Fibroblast of the aortic adventitia (primary cell): ENCODE measurements at places on chromosomes 12 and 14. TPM values are rescaled to one million over a fixed set of nuclear protein-coding genes. Genes with fewer than 3 reads are reported as not detected.

GRCh38 chr12:44503329-44503728, 372.8 kb downstream of the NELL2 start:
- DNase-seq, result no peak

GRCh38 chr12:81377771-81378170, 299.9 kb downstream of the ACSS3 start:
- no peak for DNase-seq

DNA sequence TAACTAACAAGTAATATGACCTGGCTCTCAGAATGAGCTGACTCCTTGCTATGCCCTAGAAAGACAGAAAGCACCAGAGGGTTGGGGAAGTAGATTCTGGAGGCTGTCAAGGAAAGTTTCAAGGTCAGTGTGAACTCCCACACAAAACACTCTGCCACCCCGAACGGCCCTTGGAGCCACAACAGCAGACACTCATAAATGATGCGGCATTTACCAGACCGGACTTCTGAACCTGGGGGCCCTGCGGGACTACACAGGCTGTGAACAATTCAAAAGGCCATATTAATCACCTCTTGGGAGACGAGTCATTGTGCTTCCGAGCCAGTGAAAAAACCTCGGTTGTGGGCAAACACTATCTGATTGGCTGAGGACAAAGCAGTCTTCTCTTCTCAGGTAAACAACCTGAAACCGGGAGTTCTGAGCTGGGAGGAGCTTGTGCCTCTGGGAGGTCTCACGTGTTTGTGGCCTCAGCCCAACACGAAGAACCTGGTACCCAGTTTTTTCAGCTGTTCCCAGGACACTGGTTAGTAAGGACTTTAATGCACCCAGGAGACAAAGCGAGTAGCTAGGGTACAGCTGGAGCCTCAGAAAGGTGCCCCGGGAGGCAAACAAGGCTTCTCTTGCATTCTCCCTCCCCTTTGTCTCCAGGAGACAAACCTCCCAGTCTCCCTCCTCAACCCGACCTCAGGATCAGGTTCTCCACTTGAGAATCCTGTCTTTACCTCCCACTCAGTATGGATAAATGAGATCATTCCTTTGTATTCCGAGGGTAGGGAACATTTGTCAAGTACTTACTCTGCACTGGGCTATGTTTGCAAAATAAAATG, 35.3 kb downstream of the VWF start:
- no peak for DNase-seq

- no peak for DNase-seq
These were observed 32.0 kb upstream of the SPPL3 start for GRCh38 chr12:120936197-120936596.

GRCh38 chr14:55142466-55142865, 13.4 kb downstream of the LGALS3 start:
- no peak for DNase-seq

DNA sequence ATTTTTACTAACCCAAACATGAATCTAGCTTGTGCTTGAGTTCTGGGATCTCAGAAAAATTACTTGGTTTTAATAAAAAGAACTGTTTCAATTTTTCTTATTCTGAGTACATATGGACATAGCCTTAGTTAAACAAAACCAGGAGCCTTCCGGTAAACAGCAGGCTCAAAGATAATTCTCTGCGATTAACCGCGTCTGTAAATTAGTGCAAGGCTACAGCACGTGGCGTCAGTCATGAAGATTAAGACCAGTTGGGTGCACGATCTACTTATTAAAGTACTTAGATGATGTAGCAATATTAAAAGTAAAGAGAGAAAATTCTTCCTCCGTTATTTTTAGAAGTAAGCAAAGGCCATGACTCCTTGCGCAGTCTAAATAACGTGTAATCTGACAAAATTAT, 700 bp downstream of the KCNJ8 start:
- peak; percentile 39 for DNase-seq

- DNase-seq, result no peak
These were observed 735 bp downstream of the RNASE6 start for GRCh38 chr14:20781803-20782202.

- DNase-seq, result no peak
These were observed 37.3 kb upstream of the RAP1B start for GRCh38 chr12:68573406-68573805.

GRCh38 chr12:7034464-7034863, 16.2 kb upstream of the LPCAT3 start:
- no peak for DNase-seq

DNA sequence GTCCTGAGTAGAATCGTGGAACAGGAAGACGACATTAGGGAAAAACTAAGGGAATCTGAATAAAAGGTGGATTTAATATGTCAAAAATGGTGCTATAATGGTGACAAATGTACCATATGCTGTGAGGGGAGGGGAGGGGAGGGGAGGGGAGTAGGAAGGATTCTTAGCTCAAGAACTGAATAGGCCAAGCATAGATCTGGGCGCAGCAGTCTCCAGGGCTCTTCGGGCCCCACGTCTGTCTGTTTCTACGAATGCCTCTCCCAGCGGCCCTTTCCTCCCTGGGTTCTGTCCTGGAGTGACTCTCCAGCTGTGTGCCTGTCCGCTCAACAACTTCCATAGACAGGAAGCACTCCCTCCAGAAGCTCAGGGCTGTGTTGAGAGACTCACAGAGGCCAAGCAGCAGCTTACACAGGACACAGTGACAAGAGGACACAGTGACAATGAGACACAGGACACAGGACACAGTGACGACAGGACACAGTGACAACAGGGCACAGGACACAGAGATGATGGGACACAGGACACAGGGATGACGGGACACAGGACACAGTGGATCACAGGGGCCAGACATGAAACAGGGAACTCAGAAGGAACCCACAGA, 42.4 kb upstream of the PPP2R5C start:
- DNase-seq, result no peak

Gene KERA
- not detected in 2 replicates for total RNA-seq

DNA sequence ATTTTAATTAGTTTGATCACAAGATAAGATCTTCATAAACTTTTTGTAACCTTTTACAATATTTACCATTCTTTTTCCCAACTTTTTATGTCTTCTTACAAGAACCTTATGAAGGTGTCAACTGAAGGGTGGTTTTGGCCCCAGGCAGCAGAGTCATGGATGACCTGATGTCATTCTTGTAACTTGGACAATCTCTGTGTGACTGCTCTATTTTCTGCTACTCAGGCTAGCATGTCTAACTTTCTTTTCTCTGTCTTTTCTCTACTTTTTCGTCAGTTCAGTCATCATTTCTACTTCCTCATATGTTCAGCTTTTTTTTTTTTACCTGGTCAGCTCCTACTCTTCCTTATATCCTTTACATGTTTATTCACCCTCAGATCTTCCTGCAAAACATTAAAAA, 150.7 kb upstream of the PTPRQ start:
- no peak for DNase-seq

GRCh38 chr12:122610911-122611310, 83.9 kb downstream of the KNTC1 start:
- no peak for DNase-seq

DNA sequence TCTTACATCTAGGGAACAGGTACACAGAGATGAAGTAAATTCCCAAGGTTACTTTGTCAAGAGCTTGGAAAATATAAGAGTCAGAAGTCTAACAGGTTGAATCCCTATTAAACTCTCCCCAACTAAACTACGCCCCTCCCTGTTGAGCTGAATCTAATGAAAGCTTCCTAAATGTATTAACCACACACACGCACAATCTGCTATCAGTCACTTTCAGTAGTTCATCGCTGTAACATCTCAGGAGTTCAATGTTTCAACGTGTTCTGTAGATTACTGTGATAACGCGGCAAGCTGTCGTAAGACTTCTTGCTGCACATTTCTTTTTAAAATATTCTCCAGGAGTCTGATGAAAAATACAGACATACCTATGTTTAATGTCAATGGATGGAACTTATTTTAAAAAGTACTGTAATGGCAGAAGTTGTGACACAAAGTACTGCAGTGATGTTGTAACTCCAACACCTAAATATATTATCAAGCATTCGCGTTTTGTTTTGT, 612 bp upstream of the SLC25A3 start:
- DNase-seq, result no peak

DNA sequence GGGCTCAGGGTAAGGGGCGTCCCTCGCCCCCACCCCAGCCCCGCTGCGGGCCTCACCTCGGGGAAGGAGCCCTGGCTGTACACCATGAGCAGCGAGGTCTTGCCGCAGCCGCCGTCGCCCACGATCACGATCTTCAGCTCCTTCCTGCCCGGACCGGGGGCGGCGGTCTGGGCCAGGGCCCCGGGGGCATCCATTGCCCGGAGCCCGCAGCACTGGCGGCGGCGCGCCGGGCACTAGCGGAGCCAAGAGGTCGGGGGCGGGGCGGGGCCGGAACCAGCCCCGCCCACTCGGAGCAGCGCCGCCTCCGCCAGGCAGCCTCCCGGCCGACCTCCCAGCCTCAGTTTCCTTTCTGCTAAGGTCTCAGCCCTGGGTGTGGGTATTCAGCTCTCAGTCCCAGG, at the start of gene RHOF:
Gene RHOF, minus strand, starts transcription at position 249 of the 398 bp plus-strand sequence. Its CDS starts 55 bp downstream, at position 194.
- DNase-seq, result no peak

Gene PPP1R3E
- 6.6 and 10.9 TPM in 2 replicates for total RNA-seq

GRCh38 chr12:1117970-1118563, 127.0 kb downstream of the ERC1 start:
- peak; percentile 87 for DNase-seq

- DNase-seq, result no peak
These were observed 652 bp upstream of the SELPLG start for GRCh38 chr12:108634341-108634751.

DNA sequence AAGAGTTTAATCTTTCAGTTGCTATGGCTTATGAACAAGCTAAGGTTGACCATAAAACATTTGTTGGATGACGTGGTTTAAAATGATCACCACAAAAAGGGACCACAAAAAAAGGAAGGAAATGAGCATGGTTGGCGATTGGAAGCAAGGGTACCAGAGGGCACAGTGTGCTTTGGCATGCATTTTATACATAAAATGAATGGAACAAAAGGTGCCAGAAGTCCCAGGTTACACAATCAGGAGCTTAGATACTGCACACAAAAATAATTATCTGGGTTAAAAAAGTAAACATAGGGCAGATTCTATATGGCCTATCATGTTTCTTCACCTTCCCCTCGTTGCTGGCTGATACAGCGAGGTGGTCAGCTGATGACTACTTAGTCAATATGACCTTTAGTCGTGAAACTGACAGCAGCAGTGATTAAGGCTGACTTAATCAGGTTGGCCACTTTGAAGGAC, 50.7 kb downstream of the ZC3H14 start:
- DNase-seq, result peak; percentile 18

DNA sequence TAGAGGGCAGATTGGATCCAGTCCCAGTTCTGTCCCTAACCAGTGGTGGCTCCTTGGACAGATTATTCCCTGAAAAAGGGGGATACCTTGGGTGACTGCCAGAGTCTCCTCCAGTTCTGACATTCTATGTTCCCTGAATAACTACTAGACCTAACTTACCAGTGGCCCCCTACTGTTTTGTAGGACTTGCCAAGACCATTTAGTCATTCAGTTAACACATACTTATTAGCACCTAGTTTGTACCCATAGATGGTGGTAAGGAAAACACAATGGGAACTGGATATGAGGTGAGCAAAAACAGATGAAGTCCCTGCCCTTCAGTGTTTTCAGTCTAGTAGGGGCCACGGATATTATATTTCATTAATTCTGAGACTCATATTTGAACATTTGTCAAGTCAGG, 3.5 kb downstream of the PRPF40B start:
- DNase-seq, result no peak

Gene KRT82
- total RNA-seq, result not detected in 2 replicates

GRCh38 chr14:92717571-92718042, 30.8 kb downstream of the LGMN start:
- DNase-seq, result peak; percentile 19

DNA sequence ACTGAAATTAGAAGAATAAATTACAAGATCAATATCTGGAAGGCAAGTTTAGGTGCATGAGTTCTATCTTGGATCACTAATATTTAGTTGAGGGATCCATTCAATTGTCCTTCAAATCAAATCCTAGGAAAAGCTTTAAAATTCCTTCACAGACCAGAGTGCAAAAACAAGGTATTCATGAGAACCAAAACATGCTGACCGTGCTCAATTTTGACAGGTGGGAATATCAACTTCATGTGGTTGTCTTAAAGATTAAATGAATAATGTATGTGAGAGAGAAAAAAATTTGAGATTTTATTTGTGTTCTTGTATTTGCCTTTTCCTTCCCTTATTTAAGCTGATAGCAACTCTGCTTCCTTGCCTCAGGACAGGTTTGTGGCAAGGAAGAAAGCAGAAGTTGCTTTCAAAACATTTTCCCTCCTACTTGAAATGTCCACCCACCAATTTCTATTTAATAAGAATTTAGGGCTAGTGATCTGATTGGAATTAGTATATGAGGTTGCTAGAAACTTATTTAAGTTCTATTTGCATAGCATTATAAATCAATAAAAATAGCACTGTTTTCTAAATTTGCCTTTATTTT, 4.9 kb upstream of the PPP1R12A start:
- no peak for DNase-seq

DNA sequence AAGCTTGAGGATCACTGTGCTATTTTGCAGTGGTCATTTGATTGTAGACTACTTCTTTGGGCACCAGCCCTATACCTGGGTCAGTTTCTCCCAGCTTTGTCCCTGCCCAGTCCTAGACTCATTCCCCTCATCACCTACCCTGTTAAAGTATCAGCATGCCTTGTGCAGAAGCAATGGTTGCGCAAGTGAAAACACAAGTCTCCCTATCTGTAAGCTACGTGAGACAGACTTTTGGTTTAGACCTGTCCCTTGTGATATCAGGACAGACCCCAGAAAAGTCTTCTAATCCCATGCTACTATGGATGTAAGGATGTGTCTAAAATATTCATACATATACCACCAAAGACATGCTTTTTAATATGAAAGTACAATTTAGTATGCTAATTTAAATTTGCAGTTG, 88.8 kb upstream of the ATP2B1 start:
- DNase-seq, result no peak

DNA sequence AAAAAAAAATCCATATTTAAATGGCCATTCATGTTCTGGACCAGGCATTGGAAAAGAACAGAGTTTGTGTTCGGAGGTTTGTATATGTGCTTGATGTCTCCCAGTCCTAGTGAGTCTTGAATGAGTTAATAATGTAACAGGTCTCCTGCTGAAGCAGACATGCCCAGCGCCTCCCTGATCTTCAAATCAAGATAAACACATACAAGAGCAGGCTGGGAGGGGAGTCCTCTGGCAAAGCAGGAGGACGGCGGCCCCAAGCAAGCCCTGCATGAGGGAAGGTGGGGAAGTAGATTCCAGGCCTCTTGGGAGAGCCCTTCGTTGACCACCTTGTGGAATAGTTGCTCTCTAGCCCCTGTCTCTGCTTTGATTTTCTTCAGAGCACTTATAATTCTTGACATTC, 156.3 kb downstream of the ZFP36L1 start:
- no peak for DNase-seq

Gene OR10G2
- total RNA-seq, result not detected in 2 replicates

GRCh38 chr12:51740536-51740935, 108.0 kb downstream of the FIGNL2 start:
- no peak for DNase-seq

- no peak for DNase-seq
These were observed 43.8 kb downstream of the RIMBP2 start for GRCh38 chr12:130672089-130672820.

DNA sequence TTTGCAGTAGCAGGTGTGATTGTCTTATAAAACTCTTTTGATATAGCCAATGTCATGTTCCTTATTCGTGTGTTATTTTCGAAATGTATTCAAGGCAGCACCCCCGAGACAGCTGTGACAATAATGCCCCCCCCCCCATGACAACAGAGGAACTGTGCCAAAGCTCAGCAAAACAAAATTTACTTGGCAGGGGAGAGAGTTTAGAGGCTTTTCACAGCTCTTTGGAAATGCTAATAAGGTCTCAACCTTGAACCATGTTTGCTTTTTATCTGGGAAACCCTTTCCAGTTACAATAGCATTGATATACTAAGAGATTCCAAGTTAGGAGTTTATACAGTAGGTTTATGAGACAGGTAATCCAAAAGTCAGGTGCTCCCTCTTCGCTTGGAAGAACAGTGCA, 56.4 kb upstream of the USP44 start:
- DNase-seq, result no peak
